Kidney (tissue), 22 donors: ENCODE measurements at places on chromosomes 11 and 22. TPM values are rescaled to one million over a fixed set of nuclear protein-coding genes. Genes with fewer than 3 reads are reported as not detected.

The DDIAS gene
- 0.19 TPM for polyA plus RNA-seq

The ANKK1 gene
- 0.19 TPM for polyA plus RNA-seq

The ACRV1 gene
- not detected for polyA plus RNA-seq

The OR52K1 gene
- not detected for polyA plus RNA-seq

The TPH1 gene
- polyA plus RNA-seq, result 0.09 TPM

The C11orf86 gene
- 0.92 TPM for polyA plus RNA-seq

The C11orf24 gene
- 18.6 TPM for polyA plus RNA-seq

The MAP6 gene
- 21.3 TPM for polyA plus RNA-seq

The OR51A7 gene
- polyA plus RNA-seq, result not detected

GRCh38 chr11:75589933-75590332 is 27.9 kb downstream of the SERPINH1 start:
- DNase-seq, result no peak

DNA sequence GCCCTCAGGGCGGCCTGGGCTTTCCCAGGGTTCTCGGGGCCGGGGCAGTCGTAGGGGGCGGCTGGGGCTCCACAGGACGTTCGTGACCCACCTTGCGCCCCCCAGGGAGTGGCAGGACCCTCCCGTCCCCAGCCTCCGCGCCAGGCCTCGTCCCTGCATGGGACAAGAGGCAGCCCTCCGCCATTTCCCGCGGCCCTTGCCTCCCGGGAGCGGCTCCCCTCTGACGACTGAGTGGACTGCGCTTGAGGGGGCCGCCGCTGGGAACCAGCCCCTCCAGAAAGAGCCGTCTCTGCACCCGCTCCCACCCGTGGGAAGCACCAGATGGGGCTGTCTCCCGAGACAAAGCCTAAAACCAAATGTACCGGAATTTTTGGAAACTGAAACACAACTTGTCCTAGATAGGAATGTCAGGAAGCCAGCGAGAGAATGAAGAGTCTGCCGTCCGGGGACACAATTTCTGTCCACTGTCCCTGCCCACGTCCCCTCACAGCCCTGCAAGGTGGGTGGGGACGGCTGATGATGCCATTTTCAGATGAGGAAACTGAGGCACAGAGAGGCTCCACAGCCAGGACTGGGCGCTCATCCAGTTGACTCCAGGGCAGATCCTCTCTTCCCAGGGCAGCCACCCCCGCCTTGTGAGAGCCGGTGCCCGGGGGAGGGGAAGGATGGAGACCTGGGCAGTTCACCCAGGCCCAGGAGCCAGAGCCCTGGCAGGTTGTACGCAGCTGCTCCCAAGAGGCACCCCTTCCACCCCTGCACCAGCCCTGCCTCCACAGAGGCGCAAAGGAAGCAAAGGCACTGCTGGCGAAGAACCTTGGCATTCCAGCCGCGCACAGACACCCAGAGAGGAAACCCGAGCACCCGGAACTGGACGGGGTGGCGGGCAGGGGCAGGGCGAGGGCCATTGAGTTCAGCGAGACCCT is 18.1 kb upstream of the PICK1 start:
- peak; percentile 65 for DNase-seq

DNA sequence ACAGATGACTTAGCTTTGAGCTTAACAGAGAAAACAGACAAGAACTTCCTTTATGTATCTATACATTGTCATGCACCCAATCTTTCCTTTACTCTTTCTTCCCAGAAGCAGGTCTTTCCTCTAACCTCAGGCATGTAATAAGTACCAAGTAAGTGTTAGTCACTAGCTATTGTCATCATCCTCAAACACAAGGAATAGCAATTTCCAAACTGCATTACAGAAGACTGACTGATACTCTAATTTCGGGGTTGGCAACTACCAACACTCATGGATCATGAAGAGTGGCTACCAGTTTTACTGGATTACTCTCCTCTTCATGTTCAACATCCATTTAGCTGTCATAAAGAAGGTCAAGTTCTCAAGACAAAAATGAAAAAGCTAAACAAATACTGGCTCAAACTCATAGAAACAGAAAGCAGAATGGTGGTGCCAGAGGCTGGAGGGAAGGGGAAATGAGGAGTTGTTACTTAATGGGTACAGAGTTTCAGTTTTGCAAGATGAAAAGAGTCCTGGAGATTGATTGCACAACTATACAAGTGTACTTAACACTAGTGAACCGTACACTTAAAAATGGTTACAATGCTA is 111.6 kb downstream of the SIK3 start:
- DNase-seq, result no peak

DNA sequence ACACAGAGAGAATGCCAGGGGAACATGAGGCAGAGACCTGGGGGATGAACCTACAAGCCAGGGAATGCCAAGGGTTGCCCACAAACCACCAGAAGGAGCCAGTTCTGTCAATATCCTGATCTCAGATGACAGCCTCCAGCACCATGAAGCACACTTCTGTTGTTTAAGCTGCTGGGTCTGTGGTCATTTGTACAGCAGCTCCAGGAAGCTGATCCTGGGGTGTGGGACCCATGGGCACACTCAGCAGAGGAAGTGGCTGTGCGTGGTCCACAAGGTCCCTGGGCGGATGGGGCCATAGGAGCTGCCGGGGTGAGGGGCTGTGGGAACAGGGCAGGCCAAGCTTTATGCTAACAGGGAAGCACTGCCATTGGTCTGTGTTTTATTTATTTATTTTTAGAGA is 12.1 kb downstream of the PPM1F start:
- no peak for DNase-seq

DNA sequence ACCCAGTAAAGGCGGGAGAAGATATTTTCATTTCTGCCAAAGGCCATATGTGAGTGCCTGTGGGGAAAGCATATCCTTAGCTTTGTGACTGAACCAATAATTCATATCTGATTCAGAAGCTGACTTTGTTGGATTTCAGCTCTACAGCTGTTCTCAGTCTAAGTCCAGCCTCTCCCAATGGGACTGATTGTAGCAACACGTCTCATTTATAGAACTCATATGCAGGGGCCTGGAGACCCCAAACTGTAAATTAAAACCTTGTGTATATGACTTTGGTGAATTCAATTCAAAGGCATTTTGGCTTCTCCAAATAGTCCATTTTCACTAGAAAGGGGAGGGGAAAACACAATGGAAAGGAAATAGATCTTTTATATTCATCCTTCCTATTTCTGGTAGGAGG is 250.4 kb upstream of the SORL1-AS1 start:
- no peak for DNase-seq

DNA sequence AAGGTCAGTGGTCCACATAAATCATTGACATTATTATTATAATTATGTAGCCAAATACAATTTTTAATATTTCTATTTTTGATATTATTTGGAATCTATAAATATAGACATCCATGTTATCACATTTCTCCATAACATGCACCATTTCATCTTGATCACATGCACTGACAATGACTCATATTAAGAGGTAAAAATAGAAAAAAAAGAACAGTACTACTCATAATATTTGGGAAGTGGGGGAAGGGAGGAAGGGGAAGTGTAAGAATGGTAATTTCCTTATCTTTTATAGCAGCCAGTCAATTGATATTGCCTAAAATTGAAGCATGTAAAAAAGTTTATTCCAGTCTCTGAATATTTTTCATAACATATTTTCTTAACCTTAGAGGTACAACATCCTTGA is 72.3 kb downstream of the ADM start:
- DNase-seq, result no peak

DNA sequence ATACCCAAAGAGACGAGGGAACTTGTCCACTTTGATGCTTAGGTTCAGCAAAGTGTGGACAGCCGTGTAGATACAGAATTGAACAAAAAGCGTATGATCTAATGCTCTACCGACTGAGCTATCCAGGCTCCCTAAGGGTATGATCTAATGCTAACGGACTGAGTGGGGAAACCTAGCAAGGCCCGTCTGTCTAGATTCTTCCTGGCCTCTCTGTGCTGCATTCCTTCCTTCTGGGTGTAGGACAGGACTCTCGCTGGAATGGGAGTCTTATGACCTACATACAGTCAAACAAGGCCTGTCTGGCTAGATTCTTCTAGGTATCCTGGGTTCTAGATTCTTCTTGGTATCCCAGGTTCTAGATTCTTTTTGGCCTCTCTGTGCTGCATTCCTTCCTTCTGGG is 8.4 kb upstream of the SLC15A3 start:
- no peak for DNase-seq

DNA sequence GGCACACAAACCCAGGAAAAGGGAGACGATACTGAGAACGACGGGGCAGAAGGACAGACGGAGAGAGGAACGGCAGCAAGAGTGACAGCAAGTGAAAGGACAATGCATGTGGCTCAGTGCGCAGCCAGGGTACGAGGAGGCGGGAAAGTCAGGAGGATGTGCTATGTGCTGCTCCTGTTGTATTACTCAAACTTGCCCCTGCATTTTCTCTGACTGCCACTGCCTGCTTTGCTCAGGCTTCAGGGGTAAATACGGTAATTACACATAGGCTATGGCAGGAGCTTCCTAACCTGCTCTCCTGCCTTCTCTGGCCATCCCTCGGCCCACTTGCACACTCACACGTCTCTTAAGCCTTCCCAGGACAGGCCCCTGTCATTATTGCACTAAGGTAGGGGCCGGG is 94.8 kb downstream of the FEZ1 start:
- DNase-seq, result no peak

DNA sequence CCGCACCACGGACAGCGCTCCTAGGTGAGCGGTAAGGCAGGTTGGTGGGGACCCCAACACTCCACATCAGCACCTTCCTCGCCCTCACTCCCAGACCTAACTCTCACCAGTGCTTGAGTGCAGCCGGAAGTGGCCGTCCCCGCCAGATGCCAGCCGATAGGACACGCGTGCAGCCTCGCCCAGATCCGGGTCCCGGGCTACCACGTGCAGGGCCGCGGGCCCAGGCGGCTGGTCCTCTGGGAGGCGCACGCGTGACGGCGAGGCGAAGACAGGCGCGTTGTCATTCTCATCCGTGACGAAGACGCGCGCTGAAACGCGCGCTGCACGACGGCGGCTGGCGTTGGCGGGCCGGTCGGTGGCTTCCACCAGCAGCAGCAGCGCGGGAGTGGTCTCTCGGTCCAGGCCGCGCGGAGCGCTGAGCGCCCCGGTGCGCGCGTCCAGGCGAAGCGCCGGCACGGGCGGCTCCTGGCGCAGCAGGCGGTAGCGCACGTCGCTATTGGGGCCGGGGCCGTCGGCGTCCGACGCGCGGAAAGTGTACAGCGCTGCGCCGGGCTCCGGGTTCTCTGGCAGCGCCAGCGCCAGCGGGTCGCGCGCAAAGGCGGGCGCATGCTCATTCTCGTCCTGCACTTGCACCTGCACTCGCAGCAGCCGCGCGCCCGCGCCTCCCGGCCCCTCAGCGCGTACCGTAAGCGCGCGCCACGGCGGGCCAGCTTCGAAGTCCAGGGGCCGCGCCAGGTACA is 10.8 kb upstream of the TPP1 start:
- peak; percentile 66 for DNase-seq

- DNase-seq, result peak; percentile 55
Measured at GRCh38 chr22:28903729-28904128, 20.4 kb downstream of the ZNRF3 start.

DNA sequence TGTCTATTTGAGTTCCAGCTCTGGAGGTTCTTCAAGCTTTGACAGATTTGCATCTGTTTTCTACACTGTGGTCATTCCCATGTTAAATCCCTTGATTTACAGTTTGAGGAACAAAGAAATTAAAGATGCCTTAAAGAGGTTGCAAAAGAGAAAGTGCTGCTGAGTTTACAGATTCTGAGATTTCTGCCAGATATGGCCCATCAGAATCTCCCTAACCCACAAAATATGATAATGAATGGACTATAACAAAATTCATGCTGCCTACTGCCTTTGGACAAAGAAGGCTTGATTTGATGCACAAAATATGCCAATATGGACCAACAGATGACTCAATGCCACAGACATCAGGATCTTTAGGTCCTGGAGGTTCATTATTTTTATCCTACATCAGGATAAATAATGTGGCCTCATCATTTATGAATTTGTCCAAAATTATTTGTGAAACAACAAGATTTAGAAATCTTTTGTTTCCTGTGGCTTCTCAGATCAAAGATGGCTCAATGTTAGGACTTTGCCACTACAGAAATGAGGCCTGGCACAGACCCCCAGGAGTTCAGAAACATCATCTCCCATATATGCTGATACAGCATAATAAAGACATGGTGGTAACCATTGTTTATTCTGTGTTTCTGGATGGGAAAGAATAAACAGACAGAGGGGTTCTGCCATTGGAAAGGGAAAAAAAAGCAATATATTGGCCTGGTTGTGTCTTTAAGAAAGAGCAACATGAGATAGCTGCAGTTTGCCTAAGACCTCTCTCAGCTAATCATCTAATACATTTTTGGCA is 6.7 kb downstream of the OR5AN1 start:
- DNase-seq, result no peak

DNA sequence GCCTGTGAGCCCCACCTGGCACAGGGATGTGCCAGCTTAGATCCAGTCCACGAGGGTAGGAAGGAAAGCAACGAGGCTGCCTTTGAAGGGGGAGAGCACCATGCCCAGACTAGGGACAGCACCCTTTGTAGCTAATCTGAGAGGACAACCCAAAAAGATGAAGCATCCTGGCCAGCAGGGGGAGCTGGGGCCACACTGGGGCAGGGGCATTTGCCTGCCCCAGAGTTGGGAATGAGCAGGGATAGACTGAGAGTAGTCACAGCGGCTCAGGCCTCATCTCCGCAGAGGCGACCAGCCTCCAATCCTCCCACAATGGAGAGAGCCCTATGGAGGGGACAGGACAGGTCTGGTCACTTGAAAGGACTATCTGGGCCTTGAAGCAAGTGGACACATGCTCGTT is 16.4 kb downstream of the LMO1 start:
- no peak for DNase-seq

- DNase-seq, result peak; percentile 92
Measured at GRCh38 chr11:110092515-110093406, at the start of gene ZC3H12C. ZC3H12C (plus strand) TSS chr11:110093392; CDS start chr11:110093412, 20 bp downstream.

GRCh38 chr11:130706572-130706971 is 209.7 kb downstream of the SNX19 start:
- no peak for DNase-seq

GRCh38 chr22:26576026-26576680 is 13.8 kb downstream of the TPST2 start:
- DNase-seq, result no peak

- no peak for DNase-seq
Measured at GRCh38 chr11:44817207-44817949, 90.6 kb downstream of the TSPAN18 start.

DNA sequence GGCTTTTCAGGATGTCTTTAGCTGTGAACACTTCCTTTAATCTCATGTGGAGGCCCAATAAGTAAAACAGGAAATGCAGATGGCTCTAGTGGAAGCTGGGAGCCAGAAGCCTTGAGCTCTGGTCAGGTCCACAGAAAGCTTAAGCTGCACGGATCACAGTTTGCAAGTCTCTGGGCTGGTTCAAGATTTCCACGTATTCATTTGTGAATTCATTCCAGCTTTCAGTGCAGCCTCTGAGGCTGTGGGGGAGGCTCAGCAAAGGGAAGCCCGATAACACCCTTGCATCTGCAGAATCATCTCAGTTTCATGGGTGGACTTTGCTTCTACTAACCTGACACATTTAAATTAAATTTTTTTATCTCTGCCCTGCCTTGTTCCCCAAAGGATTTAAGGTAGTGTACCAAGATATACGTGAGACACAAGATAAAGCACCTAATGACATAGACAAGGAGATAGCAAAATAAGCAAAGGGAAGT is 65.6 kb downstream of the ISX start:
- no peak for DNase-seq

GRCh38 chr11:110565357-110566336 is 135.9 kb downstream of the FDX1 start:
- no peak for DNase-seq
